ENCODE measurements at places on chromosomes 7 and 10.

DNA sequence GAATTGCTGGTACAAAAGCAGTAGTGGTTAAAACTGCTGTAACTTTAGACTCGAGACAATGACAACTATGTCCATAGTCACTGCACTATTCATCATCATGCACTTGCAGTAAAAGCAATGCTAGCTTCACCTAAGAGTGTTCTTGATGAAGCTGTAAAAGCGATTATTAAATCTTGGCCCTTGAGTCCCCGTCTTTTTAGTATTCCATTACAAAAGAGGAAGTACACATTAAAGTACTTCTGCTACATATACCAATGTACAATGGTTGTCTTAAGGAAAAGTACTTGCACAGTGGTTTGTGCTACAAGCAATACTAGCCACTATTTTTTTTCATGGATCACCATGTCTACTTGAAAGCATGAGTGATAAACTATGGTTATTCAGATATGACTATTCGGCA lies 78.3 kb downstream of the ATAD1 start:
- DNase-seq: no peak

DNA sequence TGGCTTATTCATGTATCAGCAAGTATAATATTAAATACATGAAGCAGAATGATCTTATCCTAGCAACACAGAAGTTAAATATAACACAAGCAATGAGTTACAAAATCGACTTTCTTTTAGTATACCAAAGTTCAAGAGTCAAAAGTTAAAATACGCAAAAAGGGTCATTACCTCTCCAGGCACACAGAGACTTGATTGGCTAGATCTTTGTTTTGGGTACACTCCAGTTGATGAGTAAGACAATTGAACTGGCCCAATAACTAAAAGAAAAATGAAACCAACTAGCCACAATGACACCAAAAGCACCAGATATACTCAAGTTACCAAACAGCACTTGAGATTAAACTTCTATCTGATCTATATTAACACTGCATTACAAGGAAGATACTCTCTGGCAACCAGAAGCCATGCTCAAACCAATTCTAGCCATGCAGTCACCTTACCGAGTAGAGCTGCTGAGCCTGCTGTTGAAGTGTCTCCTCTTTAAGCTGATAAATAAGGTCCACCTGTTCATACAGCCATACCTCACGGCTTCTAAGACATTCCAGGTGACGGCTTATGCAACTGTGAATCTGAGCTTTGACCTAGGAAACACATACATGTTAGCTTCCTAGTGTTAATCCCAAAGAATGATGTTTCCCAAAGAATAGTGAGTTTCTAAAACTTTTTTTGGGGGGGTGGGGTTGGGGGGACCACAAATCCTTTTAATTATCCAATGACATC lies 15.6 kb downstream of the NCOA4 start:
- DNase-seq: no peak

- DNase-seq: peak; percentile 80
Measured at GRCh38 chr7:151110941-151111645, 24.8 kb downstream of the AGAP3 start.

DNA sequence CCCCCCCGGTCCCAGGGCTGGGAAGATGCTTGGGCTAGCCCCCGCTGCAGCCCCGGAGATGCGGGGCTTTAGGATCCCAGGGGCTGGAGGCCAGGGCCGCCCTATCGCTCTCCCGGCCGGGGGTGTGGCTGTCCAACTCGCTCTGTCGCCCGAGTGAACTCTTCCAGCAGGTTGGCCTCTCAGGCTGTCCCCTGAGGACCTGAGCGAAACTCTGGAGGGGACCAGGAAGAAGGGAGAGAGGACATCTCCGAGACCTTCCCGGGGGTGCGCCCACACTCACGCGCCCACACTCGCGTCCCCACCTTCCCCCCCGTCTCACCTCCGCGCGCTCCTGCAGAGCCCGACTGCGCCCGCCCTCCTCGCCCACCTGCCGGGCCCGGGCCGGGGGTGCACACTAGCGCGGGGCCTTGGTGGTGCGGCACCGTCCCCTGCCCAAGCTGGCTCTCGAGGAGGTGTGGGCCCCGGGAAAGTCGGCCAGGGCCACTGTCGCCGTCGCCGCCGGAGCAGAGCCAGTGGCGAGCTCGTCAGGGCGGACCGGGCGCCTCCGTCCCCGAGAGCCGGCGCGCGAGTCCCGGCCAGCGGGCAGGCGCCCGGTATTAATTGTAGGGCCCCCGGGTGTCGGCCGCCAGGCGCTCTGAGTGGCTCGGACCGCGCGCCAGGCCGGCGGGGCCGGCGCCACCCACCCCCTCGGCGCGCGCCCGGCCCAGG lies 101.7 kb upstream of the SVIL start:
- peak; percentile 46 for DNase-seq

- DNase-seq: no peak
Measured at GRCh38 chr10:103491729-103492364, 1.7 kb upstream of the NEURL1 start.

GRCh38 chr10:72079356-72079755 lies 9.0 kb downstream of the SPOCK2 start:
- peak; percentile 70 for DNase-seq
